ENCODE measurements at places on chromosomes 2 and 18.

DNA sequence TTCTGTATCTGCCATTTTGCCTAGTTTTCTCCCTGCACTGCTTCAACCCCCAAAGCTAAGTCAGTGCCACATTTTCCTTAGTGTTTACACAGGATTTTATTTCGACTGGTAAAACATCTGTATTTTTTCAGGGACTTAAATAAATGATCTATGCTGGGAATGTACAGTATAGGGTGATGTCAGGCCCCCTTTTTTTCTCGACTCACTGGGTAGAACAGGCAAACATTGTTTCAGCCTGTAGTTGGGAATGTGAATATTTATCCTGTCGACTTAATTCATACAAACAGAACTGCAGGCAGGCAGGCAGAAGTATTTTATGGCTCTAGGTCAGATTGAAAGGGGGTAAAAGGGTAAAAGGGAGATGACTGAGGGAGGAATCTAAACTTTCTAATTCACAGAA is 123.5 kb upstream of the ZFP36L2 start:
- DNase-seq: no peak

GRCh38 chr18:36075862-36076587 is 8.7 kb upstream of the RPRD1A start:
- DNase-seq: no peak

GRCh38 chr18:61738488-61738887 is 154.3 kb downstream of the RNF152 start:
- no peak for DNase-seq

DNA sequence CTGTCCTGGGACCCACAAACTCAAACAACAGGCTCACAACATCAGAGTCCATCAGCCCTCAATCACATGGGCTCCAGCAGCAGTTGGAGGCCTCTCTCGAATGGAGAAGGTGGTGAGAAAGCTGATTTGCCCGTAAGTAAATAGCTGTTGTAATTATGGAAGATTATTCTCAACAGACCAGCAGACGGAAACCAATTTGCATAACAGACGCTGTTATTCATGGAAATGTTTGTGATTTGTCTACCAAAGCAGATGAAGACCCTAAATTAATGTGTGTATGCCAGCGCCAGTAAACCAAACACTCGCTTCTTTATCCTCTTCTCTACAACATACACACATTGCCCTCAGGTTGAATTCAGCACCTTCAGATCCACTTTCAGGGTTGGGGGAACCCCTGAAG is 23.4 kb upstream of the GALNT14 start:
- DNase-seq: no peak

GRCh38 chr2:48725696-48726494 is 29.6 kb downstream of the LHCGR start:
- no peak for DNase-seq

DNA sequence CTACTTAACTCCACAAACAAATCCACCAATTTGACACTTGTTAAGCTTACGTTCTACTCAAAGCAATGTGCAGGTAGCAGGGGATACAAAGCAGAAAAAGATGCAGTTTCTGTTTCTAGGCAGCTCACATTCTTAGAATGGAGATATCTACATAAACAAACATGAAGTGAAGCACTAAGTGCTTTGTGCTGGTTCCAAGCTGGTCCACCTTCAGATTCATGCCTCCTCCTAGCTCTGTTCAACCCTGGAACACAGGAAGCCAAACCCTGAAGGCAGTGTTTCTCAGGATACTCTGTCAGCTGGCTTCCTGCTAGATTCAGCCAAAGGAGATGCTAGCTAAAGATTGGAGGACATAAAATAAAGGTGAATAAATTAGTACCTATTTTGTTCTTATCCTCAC is 55.3 kb upstream of the NOL4 start:
- DNase-seq: no peak

DNA sequence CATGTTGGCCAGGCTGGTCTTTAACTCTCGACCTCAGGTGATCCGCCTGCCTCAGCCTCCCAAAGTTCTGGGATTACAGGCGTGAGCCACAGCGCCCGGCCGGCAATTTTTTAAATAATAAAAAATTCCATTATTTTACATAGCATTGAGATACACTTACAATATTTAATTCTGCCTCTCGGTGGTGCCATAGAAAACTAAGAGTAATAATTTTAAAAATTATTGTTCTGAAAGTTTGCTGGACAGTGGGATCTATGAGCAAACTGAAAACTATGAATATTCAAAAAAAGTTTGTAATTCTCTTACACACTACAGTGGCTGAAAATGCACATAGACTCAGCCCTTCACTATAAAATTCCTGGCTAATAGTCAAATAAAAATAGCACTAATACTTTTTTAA is 90.9 kb upstream of the STON1 start:
- DNase-seq: no peak

DNA sequence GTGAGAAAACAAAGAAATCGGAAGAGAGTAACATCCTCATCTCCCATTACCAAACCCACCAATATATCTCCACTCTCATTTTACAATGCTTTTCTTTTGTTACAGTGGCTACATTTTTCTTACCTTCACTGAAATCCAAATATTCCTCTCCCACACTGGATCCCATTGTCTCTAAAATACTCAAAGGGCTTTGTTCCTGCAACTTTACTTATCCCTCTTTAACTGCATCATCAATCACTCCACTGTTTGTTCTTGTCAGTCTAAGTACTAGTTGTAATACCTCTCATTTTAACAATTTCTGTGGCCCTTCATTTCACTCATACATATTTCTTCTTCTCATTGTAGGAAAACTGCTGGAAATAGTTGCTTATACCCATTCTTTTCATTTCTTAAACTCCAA is 464.2 kb upstream of the PIK3C3 start:
- no peak for DNase-seq

GRCh38 chr2:74585406-74586185 is 31.1 kb downstream of the DOK1 start:
- DNase-seq: no peak

DNA sequence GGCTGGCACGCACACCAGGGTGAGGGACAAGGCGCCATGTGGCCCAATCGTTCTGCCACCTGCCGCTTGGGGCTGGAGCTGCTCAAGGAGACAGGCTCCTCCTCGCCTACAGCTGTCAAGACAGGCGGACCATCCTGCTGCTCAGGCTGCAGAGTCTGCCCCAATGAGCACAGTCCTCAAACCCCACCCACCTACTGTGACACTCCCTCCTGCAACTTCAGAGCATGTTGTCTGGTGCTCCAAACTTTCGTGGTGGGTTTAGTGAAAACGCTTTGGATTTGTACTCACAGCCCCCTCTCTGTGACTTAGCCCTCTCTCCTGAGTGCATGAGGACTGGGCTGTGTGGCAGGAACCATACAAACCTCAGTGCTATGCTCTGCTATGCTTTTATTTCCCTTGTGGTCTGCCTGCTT is 23.2 kb upstream of the SLC35F6 start:
- no peak for DNase-seq

- DNase-seq: no peak
Observed at GRCh38 chr2:12071318-12071717, 324.9 kb downstream of the LPIN1 start.

DNA sequence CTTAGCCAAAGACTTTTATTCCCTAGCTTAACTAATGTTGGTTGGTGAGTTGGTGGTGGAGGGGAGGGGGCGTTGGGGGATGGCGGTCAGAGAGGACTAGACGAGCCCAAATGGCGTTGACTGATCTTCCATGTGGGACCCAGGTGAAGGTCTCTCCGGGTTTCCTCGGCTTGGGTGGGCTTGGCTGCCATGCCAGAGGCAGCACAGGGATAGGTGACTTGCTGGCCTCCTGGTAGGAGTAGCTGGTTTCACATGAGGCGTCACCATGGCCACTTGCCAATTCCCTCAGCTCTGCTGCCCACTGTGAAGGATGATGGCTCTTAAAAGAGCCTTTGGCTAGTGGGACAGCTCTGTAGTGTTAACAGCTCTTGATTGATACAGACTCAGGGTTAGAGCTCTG is 1337.0 kb upstream of the FAM98A start:
- no peak for DNase-seq

GRCh38 chr2:69086466-69086865 is 73.5 kb downstream of the ANTXR1 start:
- DNase-seq: no peak

DNA sequence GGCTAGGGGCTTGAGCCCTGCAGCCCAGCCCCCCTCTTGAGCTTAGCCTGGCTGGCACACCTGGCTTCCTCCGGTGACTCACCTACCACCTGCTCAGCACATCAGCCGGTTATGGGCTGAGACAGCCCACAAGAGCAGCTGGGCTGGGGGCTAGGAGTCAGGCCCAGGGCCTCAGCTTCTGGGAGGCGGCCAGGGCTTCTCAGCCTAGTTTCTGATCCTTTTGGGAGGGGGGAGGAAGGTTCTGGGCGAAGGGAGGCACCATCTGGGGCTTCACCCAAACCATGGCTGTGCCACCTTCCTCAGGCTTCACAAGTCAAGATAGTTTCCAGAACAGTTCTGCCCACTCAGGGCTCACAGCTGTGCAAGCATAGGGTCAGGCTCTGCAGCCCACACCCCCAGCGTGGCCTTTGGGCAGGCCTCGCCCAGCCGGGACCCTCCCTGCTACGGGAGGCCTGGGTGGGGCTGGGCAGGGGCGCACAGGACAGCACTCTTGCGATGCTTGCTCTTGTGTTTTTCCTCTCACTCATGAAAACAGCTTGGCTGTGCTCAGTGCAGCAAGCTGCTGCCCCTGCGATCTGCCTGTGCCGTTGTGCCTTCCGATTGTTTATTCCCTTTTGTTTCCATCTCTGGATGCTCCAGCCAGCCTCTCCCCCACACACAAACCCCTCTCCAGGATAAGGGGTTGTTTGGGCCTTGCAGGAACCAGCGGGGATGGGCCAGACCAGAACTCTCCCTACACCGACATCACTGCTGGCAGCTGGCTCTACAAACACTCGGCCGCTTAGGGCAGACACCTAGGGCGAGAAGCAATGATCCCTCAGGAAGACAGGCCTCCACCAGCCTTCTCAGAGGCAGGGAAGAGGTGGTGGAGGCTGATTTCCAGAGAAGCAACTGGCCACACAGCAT is 26.1 kb upstream of the SEMA4C start:
- peak; percentile 28 for DNase-seq

DNA sequence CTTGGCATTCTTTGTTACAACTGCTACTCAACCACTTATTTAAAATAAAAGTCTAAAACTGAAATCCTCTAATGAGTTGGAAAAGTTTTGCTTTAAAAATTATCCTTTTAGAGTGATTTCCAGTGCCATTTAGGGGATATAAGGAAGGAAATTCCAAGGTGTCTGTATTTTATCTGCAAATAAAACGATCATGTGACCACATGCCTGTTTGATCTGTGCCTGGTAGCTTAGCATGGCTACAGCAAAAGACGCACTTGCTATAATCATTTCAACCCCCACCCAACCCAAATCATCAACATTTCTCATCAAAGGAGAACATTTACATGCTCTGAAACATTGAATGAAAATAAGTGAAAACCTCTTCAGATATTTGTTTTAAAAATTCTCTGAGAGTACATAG is 615.1 kb downstream of the IRS1 start:
- no peak for DNase-seq

- no peak for DNase-seq
Observed at GRCh38 chr2:27033253-27033852, 588 bp downstream of the TMEM214 start.

- no peak for DNase-seq
Observed at GRCh38 chr2:240925568-240926515, 19.7 kb downstream of the CROCC2 start.

GRCh38 chr2:108637304-108637669 is 82.0 kb upstream of the RANBP2 start:
- DNase-seq: no peak

GRCh38 chr2:163175294-163175693 is 336.7 kb upstream of the KCNH7 start:
- DNase-seq: no peak

- no peak for DNase-seq
Observed at GRCh38 chr2:109209412-109209811, 80.4 kb downstream of the SH3RF3 start.

- DNase-seq: no peak
Observed at GRCh38 chr2:187934236-187934635, 357.4 kb upstream of the GULP1 start.

- DNase-seq: no peak
Observed at GRCh38 chr2:165675551-165675968, 118.5 kb downstream of the GALNT3 start.

GRCh38 chr2:70143314-70144150 is 47.3 kb downstream of the C2orf42 start:
- no peak for DNase-seq

GRCh38 chr18:26714739-26715138 is 150.8 kb downstream of the AQP4 start:
- no peak for DNase-seq

GRCh38 chr2:200065477-200065876 is 110.1 kb downstream of the MAIP1 start:
- DNase-seq: no peak

DNA sequence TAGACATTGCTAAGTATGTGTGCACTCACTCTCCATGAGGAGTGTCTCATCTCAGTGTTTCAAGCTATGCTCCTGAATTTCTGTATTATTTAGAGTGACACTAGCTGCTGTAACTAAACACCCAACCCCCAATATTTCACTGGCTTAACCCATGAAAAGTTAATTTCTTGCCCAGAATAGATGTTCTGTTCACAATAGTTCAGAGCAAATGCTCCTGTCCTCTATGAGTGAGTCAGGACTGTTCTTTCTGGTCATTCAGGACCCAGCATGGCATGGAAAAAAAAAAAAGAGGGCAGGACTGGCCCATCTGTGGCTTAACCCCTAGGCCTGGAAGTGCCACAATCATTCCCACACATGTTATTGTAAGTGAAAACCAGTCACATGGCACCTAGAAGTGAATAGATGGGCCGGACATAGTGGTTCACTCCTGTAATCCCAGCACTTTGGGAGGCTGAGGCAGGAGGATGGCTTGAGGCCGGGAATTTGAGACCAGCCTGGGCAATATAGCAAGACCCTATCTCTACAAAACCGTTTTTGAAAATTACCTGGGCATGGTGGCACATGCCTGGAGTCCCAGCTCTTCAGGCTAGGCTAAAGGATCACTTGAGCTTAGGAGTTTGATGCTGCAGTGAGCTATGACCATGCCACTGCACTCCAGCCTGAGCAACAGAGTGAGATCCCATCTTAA is 663.6 kb downstream of the IRS1 start:
- DNase-seq: no peak
